ENCODE measurements at places on chromosomes 12 and 14. TPM values are rescaled to one million over a fixed set of nuclear protein-coding genes. Genes with fewer than 3 reads are reported as not detected.
A peak's percentile ranks its signal among the peaks of the same experiment; 100 is the strongest.

DNA sequence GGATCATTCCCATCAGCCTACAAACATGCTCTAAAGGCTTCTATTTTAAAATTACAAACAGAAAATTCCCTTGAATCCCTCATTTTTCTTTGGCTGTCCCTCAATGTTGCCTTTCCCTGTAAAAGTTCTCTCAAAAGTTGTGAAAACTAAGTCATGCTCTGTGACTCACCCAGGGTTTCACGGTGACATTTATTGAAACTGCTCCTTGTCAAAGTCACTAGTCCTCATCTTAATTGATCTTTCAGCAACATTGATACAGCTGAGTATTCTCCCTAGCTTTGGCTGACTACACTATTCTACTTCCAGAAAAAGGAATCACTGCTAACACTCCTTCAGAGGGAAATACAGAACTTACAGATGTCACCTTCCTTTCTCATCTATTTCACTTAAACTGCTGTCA lies 65.7 kb downstream of the ASCL4 start:
- DNase-seq, result no peak

GRCh38 chr12:120091371-120092090 lies 25.0 kb downstream of the RAB35 start:
- DNase-seq, result peak; percentile 17

GRCh38 chr12:132804426-132804861 lies 24.2 kb downstream of the GOLGA3 start:
- peak; percentile 11 for DNase-seq

TGFB3 gene
- total RNA-seq, result 29.5 TPM

AMHR2 gene
- not detected for total RNA-seq

GRCh38 chr12:127143020-127143419 lies 1124.0 kb upstream of the TMEM132C start:
- DNase-seq, result no peak

Measured in Right ventricle myocardium inferior (tissue), 1 donor.